ENCODE measurements at places on chromosomes 6 and 20. TPM values are rescaled to one million over a fixed set of nuclear protein-coding genes. Genes with fewer than 3 reads are reported as not detected.

PLTP gene
- total RNA-seq, result 167 TPM

OR2J3 gene
- not detected for total RNA-seq

NCOA3 gene
- 31.0 TPM for total RNA-seq

ADIG gene
- total RNA-seq, result not detected

DNA sequence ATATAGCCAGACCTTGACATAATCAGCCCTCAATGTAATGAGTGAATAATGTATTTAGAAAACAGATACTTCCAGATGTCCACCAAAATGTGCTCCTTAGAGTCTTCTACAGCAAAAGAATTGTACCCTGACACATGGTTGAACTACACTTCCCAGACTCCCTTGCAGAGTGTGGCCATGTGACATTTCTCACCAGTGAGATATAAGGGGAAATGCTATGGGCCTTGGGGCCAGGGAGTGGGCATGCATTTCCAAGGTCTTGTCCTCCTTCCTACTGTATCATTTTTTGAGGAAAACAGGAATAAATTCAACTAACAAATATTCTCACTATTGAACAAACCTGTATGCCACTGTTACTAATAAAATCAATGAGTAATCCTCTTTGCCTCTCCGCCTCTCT lies 211.4 kb upstream of the SMLR1 start:
- DNase-seq, result no peak
- H3K27me3 ChIP-seq, result no peaks in the 10 kb centered on the region
- no peak overlapping the region for H3K4me3 ChIP-seq

GRCh38 chr6:88536071-88536625 lies 370.0 kb upstream of the CNR1 start:
- no peak overlapping the region for H3K27ac ChIP-seq
- no peaks in the 10 kb centered on the region for H3K36me3 ChIP-seq
- no peak for DNase-seq
- no peak overlapping the region for H3K4me3 ChIP-seq

DNA sequence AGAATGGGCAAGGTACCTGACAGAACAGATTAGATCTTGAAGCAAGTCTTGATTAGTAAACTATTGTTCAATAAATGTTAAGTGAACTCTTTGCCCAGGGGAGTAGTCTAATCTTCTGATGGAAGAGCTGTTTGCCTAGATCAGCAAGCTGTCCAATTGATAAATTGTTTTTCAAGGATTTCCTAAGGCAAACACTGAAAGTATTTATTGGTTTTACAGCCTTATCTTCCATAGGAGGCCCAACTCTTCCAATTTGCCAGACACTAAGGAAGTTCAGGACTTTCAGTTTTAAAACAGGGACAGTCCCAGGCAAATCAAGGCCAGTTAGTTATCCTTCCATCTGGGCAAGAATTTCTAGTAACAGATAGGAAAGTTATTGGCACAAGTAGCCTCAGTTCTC lies 1.8 kb upstream of the C6orf163 start:
- no peak for DNase-seq
- H3K4me3 ChIP-seq, result no peak overlapping the region
- no peaks in the 10 kb centered on the region for H3K36me3 ChIP-seq

GRCh38 chr20:62824476-62825332 lies 7.9 kb downstream of the COL9A3 start:
- H3K4me3 ChIP-seq, result no peak overlapping the region
- peaks cover 10% of the 10 kb centered on the region for H3K4me1 ChIP-seq
- H3K36me3 ChIP-seq, result no peaks in the 10 kb centered on the region
- H3K27ac ChIP-seq, result no peak overlapping the region

PSMB9 gene
- total RNA-seq, result 34.1 TPM

DNA sequence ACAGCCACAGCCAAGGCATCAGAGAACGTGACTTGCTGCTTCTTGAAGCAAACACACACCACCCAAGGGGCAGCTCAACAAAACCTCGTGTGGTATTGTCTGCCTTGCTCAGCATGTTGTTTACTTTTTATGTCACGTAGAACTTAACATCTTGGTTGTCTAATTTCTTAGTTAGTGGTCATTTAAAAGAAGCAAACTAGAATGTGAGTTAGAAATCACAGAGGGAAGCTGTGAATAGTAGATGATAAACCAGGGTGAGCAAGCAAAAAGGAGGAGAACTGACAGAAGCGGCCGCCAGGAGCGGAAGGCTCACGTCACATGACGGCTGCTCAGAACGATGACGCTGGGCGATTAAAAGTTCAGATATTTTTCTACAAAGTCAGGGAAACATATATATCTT lies 51.5 kb upstream of the KIF25 start:
- no peak for DNase-seq
- H3K27ac ChIP-seq, result no peak overlapping the region
- H3K4me1 ChIP-seq, result peaks cover 2% of the 10 kb centered on the region
- H3K4me3 ChIP-seq, result no peak overlapping the region
- peaks cover 23% of the 10 kb centered on the region for H3K36me3 ChIP-seq

DUSP22 gene
- total RNA-seq, result 34.9 TPM

DNA sequence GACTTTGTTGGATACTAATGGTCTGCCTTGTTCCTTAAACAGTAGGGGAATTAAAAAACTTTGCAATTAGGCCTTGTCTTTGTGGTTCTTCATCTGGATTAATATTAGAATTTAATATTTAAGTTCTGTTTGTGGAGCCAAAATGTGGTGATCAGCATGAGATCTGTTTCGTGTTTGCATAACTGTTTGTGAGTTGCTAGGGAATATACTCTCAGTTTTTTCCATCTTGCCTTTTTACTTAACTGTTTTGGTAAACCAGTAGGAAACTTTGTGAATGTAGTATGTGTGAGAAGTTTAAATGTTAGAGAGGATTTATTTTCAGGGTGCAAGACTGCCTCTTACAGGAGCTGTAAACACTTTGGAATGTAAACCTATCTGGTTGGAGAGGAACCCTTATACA lies 35.6 kb downstream of the LRRC1 start:
- no peak overlapping the region for H3K4me3 ChIP-seq
- H3K36me3 ChIP-seq, result no peaks in the 10 kb centered on the region
- DNase-seq, result no peak
- H3K4me1 ChIP-seq, result no peaks in the 10 kb centered on the region

DNA sequence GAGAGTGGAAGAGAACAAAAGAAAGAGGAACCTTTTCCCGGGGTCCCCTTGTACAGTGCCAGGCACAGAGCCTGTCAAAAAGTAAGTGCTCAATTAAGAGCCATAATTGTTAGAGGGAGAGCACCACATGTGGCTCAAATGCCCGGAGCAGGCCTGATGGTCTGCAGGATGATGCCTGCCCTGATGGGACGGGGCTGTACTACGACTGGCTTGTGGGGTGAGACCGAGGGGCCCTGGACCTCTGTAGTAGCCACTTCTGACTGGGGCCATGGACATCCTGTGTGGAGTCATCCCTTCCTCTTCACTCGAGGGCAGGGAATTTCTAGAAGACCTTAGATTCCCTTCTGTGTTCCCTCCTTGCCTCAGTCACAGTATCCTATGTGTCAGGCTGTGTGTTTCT lies 47.9 kb downstream of the KCNK5 start:
- H3K27me3 ChIP-seq, result no peaks in the 10 kb centered on the region
- H3K36me3 ChIP-seq, result no peaks in the 10 kb centered on the region
- DNase-seq, result no peak
- no peak overlapping the region for H3K4me3 ChIP-seq
- H3K4me1 ChIP-seq, result no peaks in the 10 kb centered on the region
- no peak overlapping the region for H3K27ac ChIP-seq

MYLK2 gene
- 3.1 TPM for total RNA-seq

- no peaks in the 10 kb centered on the region for H3K4me1 ChIP-seq
- H3K4me3 ChIP-seq, result no peak overlapping the region
- DNase-seq, result no peak
- H3K27me3 ChIP-seq, result no peaks in the 10 kb centered on the region
These were observed 37.2 kb upstream of the TRIM27 start for GRCh38 chr6:28960846-28961500.
